HCT116 (cell line): ENCODE measurements at places on chromosomes 2 and 18. TPM values are rescaled to one million over a fixed set of nuclear protein-coding genes. Genes with fewer than 3 reads are reported as not detected.

DNA sequence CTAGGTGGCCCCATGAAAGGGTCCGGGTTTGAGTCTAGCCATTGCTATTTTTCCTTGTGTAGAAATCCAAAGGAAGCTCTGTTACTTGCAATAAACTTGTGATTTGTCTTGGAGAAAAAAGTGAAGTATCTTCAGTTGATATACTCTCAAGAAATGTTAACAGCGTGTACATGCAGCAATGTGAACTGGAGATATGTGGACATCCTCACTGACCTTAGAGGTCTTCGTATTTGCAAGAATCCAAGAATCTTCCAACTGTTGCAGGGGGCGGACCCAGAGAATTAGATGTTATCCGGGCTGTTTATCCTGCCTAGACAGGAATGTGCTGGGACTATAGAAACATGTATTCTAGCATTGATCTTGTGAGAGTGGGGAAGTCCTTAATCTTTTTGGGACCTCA is 187.6 kb downstream of the KCNS3 start:
- no peak overlapping the region for H3K27ac ChIP-seq
- no peaks in the 10 kb centered on the region for H3K36me3 ChIP-seq
- no peaks in the 10 kb centered on the region for H3K4me1 ChIP-seq
- peaks cover 23% of the 10 kb centered on the region; the same call in 1 of the 2 replicates for H3K27me3 ChIP-seq

- DNase-seq = no peak
- H3K36me3 ChIP-seq = no peaks in the 10 kb centered on the region
- no peaks in the 10 kb centered on the region for H3K27me3 ChIP-seq
- no peak overlapping the region for H3K4me3 ChIP-seq
- H3K4me1 ChIP-seq = peaks cover 39% of the 10 kb centered on the region
- H3K27ac ChIP-seq = no peak overlapping the region
Observed at GRCh38 chr2:191869781-191870180, 22.9 kb upstream of the CAVIN2 start.

GRCh38 chr2:154374416-154374815 is 324.1 kb upstream of the KCNJ3 start:
- no peaks in the 10 kb centered on the region for H3K36me3 ChIP-seq
- H3K27ac ChIP-seq = no peak overlapping the region
- H3K4me3 ChIP-seq = no peak overlapping the region
- DNase-seq = no peak

DNA sequence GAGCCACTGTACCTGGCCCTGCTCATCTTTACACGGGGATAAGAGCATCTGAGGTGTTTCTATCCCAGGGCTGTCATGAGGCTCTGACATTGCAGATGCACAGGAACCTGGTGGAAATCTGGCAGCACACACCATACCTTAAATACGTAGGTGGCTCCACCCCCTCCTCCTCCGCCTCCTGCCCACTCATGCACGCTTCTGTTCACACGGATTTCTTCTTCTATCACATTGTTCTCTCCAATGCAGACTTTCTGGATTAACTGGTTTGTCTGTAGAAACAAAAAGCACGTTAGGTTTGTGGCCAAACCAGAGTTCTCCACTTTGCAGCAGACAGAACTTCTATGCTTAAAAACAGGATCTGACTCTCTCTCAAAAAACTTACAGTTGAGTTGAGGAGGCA is 118.2 kb downstream of the CLIP4 start:
- DNase-seq = no peak
- peaks cover 37% of the 10 kb centered on the region; the same call in 1 of the 2 replicates for H3K27me3 ChIP-seq
- no peaks in the 10 kb centered on the region for H3K36me3 ChIP-seq
- H3K4me1 ChIP-seq = no peaks in the 10 kb centered on the region
- no peak overlapping the region for H3K27ac ChIP-seq

DNA sequence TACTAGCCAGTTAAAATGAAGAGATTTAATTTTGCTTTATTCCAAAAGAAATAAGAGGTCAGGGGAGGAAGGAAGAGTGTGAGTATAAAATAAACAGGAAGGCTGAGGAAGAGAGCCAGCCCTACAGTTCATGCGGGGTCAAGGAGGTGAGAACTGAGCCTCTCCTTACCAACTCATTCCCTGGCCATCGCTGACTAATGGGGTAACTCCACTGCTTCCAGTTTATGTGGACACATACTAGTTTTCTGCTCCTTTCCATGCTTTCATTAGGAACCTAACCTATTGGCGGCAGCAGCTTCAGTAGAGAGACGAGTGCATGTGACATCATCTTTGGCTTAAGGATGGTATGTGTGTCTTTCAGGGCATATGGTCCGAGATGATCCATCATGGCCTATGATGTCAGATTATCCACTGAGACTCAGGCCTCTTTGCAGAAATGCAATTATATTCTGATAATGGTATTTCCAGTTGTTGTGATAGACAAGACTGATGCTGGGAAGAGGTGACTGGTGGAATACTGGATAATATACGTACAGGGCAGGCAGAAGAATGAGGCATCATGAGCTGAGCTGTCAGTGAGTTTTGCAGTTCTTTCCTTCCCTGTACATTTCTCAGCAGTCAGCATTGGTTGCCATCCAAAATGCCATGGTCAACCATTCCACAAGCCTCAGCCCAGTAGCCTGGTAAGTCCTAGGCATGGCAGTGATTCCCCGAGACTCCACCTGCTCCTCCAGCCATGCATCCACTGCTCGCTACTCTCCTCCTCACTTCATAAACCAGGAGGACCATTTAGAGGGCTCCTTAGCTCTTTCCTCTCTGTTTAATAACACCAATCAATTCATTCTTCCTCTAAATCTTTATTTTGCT is 184.6 kb upstream of the OSR1 start:
- H3K27me3 ChIP-seq = no peaks in the 10 kb centered on the region
- no peaks in the 10 kb centered on the region for H3K36me3 ChIP-seq
- no peak overlapping the region for H3K4me3 ChIP-seq
- no peak for DNase-seq

GRCh38 chr2:109214651-109215371 is 85.8 kb downstream of the SH3RF3 start:
- no peaks in the 10 kb centered on the region for H3K36me3 ChIP-seq
- H3K27me3 ChIP-seq = peaks cover 8% of the 10 kb centered on the region
- H3K4me1 ChIP-seq = peaks cover 8% of the 10 kb centered on the region; the same call in 1 of the 2 replicates
- DNase-seq = no peak

Gene TMEM214
- 69.8 TPM for total RNA-seq
